Naive thymus-derived CD8-positive, alpha-beta T cell (primary cell): ENCODE measurements at places on chromosomes 16 and 17. TPM values are rescaled to one million over a fixed set of nuclear protein-coding genes. Genes with fewer than 3 reads are reported as not detected.

- H3K4me1 ChIP-seq, result peaks cover 22% of the 10 kb centered on the region
- no peak overlapping the region for H3K4me3 ChIP-seq
- peaks cover 6% of the 10 kb centered on the region for H3K36me3 ChIP-seq
- no peak for DNase-seq
- H3K27ac ChIP-seq, result no peak overlapping the region
Observed at GRCh38 chr16:10338426-10338825, 47.4 kb upstream of the ATF7IP2 start.

GPR139 gene
- polyA plus RNA-seq, result not detected

- H3K4me3 ChIP-seq, result no peak overlapping the region
- no peak overlapping the region for H3K27ac ChIP-seq
- H3K4me1 ChIP-seq, result peaks cover 11% of the 10 kb centered on the region
- DNase-seq, result no peak
Observed at GRCh38 chr17:34633351-34633750, 54.0 kb downstream of the TMEM132E start.

DNA sequence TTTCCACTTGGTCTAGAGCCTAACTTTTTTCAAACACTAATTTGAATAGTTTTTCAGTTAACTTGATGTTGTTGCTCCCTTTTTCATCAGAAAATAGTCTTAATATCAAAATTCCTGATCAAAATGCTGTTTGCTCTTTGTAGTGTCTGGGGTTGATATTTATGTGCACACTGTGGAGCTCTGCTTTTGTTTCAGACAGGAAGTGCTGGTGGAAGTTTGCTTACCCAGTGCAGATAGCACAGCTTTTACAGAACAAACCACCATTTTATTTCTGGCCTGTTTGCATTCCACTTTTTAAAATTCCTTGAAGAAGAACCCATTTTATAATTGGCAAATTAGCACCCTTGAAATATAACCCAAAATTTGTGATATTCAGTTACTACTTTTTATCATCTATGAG, 125.4 kb downstream of the MRTFB start:
- no peak overlapping the region for H3K4me3 ChIP-seq
- H3K4me1 ChIP-seq, result peaks cover 41% of the 10 kb centered on the region
- peak; percentile 39 for DNase-seq
- H3K27me3 ChIP-seq, result no peaks in the 10 kb centered on the region
- H3K27ac ChIP-seq, result peak overlapping the region; percentile 36
- H3K36me3 ChIP-seq, result peaks cover 12% of the 10 kb centered on the region

GRCh38 chr17:75404223-75404730, 1.2 kb downstream of the GRB2 start:
- H3K4me3 ChIP-seq, result peak overlapping the region; percentile 95
- peak overlapping the region; percentile 93 for H3K27ac ChIP-seq
- no peaks in the 10 kb centered on the region for H3K36me3 ChIP-seq

- no peak for DNase-seq
- no peaks in the 10 kb centered on the region for H3K36me3 ChIP-seq
- no peak overlapping the region for H3K27ac ChIP-seq
- H3K4me1 ChIP-seq, result peaks cover 6% of the 10 kb centered on the region
Observed at GRCh38 chr16:88886845-88887521, 20.5 kb upstream of the PABPN1L start.

DNA sequence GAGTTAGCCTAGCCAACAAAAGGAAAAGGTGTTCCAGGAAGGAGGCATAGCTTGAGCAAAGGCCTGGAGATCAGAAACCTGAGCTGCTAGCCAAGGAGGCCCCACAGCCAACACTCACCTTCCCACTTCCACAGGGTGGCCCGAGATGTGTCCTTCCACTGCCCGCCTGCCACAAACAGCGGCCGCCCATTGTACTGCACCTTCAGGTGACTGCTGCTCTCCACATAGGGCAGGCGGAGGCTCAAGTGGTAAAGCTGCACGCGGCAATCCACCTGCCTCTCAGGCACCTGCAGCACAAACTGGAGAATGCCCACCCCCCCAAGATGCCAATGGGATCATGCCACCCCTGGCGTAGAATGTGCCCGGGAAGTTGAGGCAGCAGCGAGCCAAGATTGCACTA, 111.5 kb downstream of the RMI2 start:
- no peaks in the 10 kb centered on the region for H3K4me1 ChIP-seq
- no peaks in the 10 kb centered on the region for H3K27me3 ChIP-seq
- no peak overlapping the region for H3K4me3 ChIP-seq
- no peak overlapping the region for H3K27ac ChIP-seq

DNA sequence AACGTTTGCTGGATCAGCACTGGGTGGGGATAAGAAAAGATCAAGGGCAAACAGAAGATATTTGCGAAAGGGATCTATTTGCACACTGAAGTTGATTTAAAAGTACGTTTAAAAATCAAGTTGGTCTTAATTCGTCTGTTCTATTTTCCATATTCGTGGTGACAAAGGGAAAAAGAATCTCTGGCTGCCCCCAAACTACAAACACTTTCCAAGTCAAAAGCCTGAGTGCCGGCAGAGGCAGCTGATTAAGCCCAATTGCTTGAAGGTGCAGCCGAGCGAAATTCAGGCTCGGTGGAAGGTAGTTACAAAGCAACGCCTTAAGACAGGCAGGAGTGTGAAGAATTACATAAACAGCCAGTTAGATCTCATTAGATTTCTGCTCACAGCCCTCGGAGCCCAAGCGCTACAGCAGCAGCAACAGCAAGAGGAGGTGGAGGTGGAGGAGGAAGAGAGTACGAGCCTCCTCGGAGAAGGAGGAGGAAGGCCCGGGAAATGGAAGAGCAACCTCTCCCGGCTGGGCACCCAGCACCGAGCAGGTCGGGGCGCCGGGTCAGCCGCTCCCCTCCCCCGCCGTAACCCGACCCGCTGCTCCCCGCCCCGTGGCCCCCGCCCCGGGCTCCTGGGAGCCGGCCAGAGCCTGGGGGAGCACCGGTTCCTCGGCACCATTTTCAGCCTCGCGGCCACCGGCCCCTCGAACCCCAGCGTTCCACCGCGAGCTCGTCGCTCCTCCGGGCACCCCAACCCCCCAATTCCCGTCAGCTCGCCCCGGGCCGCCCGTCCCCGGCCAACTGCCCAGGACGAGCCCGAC, 890 bp downstream of the TOB1 start:
- DNase-seq, result peak; percentile 30
- H3K27me3 ChIP-seq, result no peaks in the 10 kb centered on the region
- peak overlapping the region; percentile 99 for H3K27ac ChIP-seq

DNA sequence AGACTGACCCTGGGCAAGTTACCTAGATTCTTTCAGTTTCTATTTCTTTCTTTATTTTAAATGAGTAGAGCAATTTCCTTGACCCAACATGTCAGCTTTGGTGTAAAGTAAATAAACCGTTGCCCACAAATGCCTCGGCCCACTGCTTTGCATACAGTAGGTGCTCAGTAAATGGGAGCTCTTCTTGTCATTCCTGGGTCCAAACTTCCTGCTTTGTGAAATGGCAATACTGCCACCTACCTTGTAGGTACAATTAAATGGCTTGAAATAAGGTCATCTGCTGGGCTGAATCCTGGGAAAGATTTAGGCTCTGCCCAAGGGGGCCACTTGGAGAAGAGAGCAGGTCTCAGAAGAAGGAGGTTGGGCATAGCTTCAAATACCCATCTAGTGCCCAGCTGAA, 253.0 kb downstream of the HS3ST3B1 start:
- H3K27ac ChIP-seq, result no peak overlapping the region
- H3K27me3 ChIP-seq, result no peaks in the 10 kb centered on the region
- peaks cover 4% of the 10 kb centered on the region for H3K4me1 ChIP-seq
- no peaks in the 10 kb centered on the region for H3K36me3 ChIP-seq
- H3K4me3 ChIP-seq, result no peak overlapping the region
